ENCODE measurements at places on chromosomes 3 and 15.

GRCh38 chr15:65963911-65964482 is 94.7 kb downstream of the RAB11A start:
- DNase-seq, result no peak

- DNase-seq, result no peak
These were observed 127.4 kb downstream of the FOXP1 start for GRCh38 chr3:71456156-71456555.

DNA sequence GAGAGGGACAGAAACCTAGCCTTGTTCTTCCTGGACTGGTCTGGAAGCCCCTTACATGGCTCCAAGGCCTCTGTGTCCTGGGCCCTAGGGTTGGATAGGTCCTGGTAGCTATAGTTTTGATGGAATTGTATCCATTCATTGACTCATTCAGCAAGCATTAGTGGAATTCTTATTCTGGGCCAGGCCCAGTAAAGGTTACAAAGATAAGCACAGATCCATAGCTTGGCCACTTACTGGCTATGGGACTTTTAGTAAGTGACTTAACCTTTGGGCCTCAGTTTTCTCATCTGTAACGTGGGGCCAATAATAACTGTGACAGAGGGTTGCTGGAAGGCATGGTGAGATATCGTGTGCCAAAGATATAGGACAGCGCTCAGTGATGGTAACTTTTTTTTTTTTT is 13.6 kb upstream of the DAG1 start:
- no peak for DNase-seq

- no peak for DNase-seq
These were observed 19.3 kb downstream of the ALCAM start for GRCh38 chr3:105385819-105386508.

DNA sequence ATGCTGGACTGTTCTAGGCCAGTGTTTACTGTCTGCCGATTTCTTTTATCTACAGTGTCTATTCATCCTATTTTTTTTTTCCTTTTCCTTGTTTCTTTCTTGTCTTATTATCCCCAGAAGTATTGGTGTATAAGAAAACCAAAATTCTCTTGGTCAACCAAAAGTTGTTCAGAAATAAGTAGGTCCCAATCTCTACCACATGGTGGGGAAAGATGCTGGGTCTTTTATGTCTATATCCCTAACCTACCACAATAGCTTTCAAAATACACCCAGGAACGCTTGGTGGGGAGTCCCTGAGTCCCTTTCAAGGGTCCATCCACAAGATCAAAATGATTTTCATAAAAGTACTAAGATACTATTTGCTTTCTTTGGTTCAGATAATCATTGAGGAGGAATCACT is 225.6 kb downstream of the CLSTN2 start:
- no peak for DNase-seq

DNA sequence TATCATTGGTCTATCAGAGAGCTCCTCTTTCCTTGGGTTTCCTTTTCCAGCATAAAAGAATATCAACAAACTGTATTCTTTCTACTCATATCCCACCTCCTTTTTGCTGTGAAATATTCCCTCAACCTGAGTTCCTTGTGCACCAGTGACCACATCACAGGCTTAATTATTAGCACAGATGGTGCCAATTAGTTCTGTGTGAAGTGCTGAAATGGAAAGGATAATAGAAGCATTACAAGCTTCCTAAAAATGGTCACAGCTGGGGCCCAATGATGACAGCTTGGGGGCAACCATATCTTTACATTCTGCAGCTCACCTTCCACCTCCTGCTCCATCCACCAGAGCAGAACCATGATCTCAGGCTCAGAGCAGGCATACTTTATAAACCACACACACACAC is 84.6 kb downstream of the ANO10 start:
- no peak for DNase-seq

GRCh38 chr3:149475451-149476060 is 1.1 kb downstream of the TM4SF4 start:
- no peak for DNase-seq

- DNase-seq, result no peak
These were observed 461.3 kb upstream of the NAALADL2 start for GRCh38 chr3:174397848-174398247.

DNA sequence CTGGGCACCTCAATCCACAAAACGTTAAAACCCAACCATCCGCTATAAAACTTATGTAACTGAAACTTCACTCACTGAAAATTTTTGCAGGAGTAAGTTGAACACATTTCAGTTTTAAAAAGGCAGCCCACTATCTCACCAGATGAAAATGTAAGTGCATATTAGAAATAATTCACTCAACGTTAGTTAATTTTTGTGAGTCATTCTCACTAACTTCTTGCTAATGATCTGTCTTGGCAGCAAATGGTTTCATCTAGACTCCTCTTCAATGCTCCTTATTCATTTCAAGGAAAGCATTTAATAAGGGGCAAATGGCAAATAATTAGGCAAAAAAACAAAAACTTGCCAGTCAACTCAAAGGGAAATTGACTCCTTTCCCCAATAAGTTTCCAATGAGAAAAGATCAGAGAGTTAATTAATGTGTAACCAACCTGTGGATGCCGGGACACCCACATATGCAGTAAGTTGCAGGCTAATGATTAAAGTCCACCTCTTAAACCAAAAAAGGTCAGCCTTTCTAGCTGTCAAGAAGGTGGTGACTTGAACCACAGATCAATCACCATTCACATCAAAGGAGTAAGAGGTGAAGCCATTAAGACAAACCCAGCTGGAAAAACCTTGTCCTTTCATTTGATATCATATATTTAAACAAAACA is 22.9 kb upstream of the PRICKLE2 start:
- no peak for DNase-seq

DNA sequence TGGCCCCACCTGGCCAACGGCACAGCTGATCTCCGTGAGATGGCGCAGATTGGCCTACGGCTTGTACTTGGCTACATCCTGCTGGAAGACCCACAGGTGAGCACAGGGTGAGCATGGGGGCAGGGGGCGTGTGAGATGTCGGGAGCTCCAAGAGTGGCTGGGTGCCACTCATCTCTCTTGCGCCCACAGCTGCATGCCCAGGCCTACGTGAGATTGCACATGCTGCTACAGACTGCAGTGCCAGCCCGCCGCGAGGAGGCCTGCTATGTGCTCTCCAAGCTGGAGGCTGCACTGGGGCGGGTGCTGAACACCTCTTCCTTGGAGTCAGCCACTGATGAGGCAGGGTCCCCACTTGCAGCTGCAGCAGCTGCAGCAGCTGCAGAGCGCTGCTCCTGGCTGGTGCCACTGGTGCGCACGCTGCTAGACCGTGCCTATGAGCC is 22.3 kb downstream of the NBEAL2 start:
- no peak for DNase-seq

DNA sequence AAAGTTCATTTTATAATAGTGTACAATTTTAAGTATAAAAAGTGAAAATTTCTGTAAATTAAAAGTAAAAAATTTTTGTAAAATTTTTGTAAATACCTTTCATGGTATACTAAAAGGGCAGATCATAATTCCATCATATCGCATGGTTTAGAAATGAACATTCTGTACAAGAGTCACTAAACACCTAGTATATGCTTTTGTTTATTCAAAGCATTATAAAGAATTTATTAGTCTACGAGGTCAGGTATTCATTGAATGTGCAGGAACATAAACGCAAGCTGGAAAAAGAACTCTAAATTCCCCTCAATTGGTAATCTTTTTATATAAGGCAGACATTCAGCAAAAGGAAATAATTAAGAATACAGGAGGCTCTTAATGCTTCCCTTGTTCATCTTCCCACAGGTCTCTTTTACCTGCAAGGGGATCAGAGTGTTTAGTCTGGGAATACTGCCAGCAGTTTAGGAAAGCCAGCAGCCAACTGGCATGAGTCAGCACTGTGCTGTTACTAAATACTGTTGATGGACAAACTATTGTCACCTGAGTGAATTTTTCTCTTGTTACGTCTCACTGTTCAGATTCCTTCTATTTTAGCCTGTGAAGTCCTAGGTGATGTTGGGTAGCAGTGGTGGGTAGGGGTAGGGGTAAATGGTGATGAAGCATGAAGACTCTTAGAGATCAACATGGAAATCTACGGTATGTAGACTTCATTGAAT is 70.1 kb downstream of the UQCC5 start:
- DNase-seq, result peak; percentile 82

GRCh38 chr3:161559177-161559998 is 62.8 kb downstream of the OTOL1 start:
- no peak for DNase-seq
